ENCODE measurements at places on chromosomes 6 and 20. TPM values are rescaled to one million over a fixed set of nuclear protein-coding genes. Genes with fewer than 3 reads are reported as not detected.

The HLA-DOB gene
- 18.8 TPM for total RNA-seq

The CAGE1 gene
- 0.09 TPM for total RNA-seq

The SYTL3 gene
- 22.6 TPM for total RNA-seq

The COL9A3 gene
- 4.1 TPM for total RNA-seq

The POM121L2 gene
- total RNA-seq: not detected

The SALL4 gene
- total RNA-seq: 0.09 TPM

The ARMC2 gene
- 1.9 TPM for total RNA-seq

- no peak for DNase-seq
- no peaks in the 10 kb centered on the region for H3K4me1 ChIP-seq
- no peaks in the 10 kb centered on the region for H3K27me3 ChIP-seq
- no peaks in the 10 kb centered on the region for H3K36me3 ChIP-seq
These were observed 604.1 kb upstream of the GJE1 start for GRCh38 chr6:141528596-141528995.

GRCh38 chr20:49671433-49671832, 42.2 kb downstream of the B4GALT5 start:
- H3K4me1 ChIP-seq: peaks cover 2% of the 10 kb centered on the region
- H3K27ac ChIP-seq: no peak overlapping the region
- H3K27me3 ChIP-seq: no peaks in the 10 kb centered on the region
- no peak for DNase-seq
- H3K36me3 ChIP-seq: no peaks in the 10 kb centered on the region

DNA sequence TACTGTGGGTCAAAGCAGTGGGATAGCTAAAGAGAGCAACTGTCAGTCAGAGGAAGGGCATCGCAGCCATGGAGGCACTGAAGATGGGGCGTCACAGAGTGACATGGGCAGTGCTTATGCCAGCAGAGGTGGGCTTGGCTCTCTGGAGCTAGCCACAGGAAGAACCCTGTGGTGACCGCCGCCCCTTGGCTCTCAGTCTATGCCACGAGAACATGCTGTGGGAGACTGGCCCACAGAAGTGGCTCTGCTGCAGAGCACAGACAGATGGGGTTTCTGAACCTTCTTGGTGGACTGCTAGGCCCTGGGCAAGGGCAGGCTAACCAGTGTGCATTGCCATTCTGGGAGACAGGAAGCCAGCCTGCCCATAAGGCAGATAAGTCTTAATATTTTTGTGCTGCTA, 290.0 kb upstream of the SUPT3H start:
- no peaks in the 10 kb centered on the region for H3K36me3 ChIP-seq
- no peak overlapping the region for H3K27ac ChIP-seq
- DNase-seq: no peak
- peaks cover 15% of the 10 kb centered on the region for H3K4me1 ChIP-seq
- H3K27me3 ChIP-seq: peaks cover 20% of the 10 kb centered on the region

DNA sequence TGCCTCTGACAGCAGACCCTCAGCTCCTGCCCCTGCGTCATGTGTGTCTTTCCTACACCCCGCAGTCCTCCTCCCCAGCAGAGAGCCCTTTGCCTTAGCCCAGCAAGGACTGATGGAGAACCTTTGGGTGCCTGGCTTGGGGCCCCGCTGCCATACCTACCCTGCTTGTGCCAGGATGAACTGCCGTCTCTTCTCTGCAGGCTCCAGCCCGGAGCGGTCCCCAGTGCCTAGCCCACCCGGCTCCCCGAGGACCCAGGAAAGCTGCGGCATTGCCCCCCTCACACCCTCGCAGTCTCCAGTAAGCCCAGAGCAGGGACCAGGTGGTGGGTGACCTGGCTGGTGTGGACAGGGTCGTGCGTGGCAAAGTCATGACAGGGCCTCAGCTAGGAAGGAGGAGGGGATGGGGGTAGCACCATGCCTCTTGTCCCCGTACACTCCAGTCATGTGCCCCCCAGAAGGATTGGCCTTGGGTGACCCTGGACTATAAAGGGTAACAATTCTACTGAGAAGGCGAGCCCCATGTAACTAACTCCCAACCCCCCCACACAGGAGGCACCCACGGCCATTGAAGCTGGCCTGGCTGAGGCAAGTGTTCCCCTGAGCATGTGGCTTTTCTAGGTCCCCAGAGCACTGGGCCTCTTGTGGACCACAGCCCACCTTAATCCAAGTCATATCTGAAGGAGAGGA, 8.3 kb downstream of the HSPA12B start:
- no peaks in the 10 kb centered on the region for H3K4me1 ChIP-seq
- no peak overlapping the region for H3K27ac ChIP-seq
- no peak overlapping the region for H3K4me3 ChIP-seq
- no peak for DNase-seq
- no peaks in the 10 kb centered on the region for H3K27me3 ChIP-seq
- no peaks in the 10 kb centered on the region for H3K36me3 ChIP-seq

DNA sequence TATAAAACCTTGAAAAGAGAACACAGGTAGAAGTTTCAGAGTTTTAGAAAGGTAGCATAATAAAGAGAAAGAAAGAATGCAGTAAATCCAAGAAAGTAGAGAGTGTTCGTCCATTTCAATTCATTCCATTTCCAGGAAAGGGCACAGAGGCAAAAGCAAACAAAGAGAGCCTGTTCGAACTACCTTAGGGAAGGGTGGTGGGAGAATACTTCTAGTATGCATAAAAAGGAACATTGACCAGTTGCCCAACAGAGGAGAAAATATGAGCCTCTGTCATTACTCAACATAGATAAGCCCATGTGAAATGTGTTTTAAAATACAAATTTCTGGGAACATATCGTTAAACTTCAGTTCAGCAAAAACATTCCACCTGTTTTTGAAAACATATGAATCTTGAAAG, 60.6 kb downstream of the CYP39A1 start:
- no peak for DNase-seq
- no peak overlapping the region for H3K27ac ChIP-seq
- H3K27me3 ChIP-seq: no peaks in the 10 kb centered on the region

DNA sequence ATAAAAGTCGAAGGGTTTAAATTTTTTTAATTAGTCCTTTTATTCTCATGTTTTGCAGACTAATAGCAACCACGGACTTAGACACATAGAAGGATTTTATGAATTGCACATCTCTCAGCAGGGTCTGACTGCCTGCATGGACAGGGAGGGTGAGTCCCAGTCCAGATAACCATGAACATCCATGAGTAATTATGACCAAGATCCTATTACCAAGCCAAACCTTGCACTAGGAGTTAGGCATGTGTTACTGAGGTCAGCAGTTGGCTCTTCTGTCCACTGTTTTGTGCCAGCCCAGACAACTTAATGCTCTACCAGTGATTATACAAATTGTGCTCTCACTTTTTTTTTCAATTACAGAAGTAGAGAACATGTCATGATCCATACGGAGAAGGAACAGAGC, 211.2 kb downstream of the MAFB start:
- H3K27me3 ChIP-seq: no peaks in the 10 kb centered on the region
- no peak for DNase-seq
- no peaks in the 10 kb centered on the region for H3K4me1 ChIP-seq
- no peak overlapping the region for H3K27ac ChIP-seq
- H3K4me3 ChIP-seq: no peak overlapping the region

- no peaks in the 10 kb centered on the region for H3K27me3 ChIP-seq
- H3K4me1 ChIP-seq: peaks cover 13% of the 10 kb centered on the region
- DNase-seq: no peak
- no peaks in the 10 kb centered on the region for H3K36me3 ChIP-seq
- peak overlapping the region; percentile 83 for H3K4me3 ChIP-seq
These were observed 1.9 kb downstream of the BAG2 start for GRCh38 chr6:57173886-57174510.

DNA sequence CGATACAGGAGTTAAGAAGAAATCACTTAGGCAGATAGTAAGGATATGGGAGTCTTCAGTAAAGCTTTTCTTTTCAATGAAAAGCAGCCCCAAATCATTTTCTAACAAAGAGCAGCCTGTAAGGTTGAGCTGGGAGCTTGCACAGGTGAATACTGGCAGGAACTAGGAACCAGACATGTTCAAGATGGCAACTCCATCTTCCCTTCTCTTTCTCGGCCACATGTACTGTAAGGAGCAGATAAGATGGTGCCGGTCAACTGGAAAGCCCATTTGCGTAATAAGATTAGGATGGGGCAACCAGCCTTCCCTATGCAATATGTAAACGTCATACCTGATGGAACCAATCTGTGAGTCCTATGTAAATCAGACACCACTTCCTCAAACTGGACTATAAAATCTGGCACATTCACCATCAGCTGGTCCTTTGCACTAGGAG, 46.2 kb upstream of the RNGTT start:
- H3K4me3 ChIP-seq: no peak overlapping the region
- H3K4me1 ChIP-seq: no peaks in the 10 kb centered on the region
- no peak overlapping the region for H3K27ac ChIP-seq
- no peak for DNase-seq
- no peaks in the 10 kb centered on the region for H3K27me3 ChIP-seq

DNA sequence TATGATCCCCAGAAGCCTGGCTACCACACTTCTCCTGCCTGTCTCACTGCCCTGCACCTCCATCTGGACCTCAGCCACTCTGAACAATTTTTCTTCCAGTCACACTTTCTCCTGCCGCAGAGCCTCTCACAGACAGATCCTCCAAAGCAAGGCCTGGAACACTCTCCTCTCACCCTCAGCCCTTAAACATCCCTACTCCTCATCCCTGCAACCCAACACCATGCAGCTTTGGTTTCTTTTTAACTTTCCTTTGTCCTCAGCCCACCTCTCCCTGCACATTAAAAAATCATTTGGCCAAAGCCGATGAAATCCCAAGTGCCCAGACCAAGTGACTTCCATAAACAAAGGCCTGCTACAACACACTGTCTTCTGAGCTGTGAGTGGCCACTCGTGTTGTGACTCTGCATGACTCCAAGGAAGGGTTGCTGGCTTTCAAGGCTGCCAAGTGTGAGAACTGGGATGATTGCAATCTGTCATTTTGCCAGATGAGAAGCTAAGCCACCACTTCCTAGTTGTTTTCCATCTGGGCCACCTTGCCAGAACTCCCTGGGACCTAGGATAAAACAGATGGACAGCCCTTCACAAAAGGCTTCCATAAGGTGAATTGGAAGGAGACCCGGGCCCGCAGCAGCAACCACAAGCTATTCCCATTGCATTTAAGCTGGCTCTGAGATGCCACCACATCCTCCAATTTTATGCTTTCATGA, 144.4 kb upstream of the SSTR4 start:
- no peak overlapping the region for H3K27ac ChIP-seq
- no peaks in the 10 kb centered on the region for H3K36me3 ChIP-seq
- no peak for DNase-seq
- H3K4me3 ChIP-seq: no peak overlapping the region
- H3K27me3 ChIP-seq: no peaks in the 10 kb centered on the region
- no peaks in the 10 kb centered on the region for H3K4me1 ChIP-seq

DNA sequence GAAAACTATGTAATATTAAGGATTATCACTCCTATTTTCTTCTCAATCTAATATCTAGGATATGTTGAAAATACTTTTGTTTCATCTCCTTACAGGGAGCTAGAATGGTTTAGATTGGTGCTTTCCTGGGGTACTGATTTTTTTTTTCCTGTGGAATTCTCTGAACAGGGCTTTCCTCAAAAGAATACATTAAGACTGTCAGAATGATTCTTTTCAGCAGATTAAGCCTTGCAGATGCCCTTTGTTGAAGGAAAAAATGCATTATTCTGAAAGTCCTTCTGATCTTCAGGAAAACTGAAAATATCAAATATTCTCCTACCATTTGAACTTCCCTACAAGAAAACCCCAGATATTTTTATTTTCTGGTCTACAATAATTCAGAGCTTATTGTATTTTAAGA, 178.9 kb downstream of the SOX4 start:
- H3K4me3 ChIP-seq: no peak overlapping the region
- H3K27ac ChIP-seq: no peak overlapping the region
- no peak for DNase-seq
- H3K4me1 ChIP-seq: peaks cover 14% of the 10 kb centered on the region
- no peaks in the 10 kb centered on the region for H3K27me3 ChIP-seq
- no peaks in the 10 kb centered on the region for H3K36me3 ChIP-seq

GRCh38 chr6:164286011-164286410, 871.5 kb downstream of the QKI start:
- no peaks in the 10 kb centered on the region for H3K4me1 ChIP-seq
- no peaks in the 10 kb centered on the region for H3K27me3 ChIP-seq
- H3K27ac ChIP-seq: no peak overlapping the region
- H3K4me3 ChIP-seq: no peak overlapping the region
- no peak for DNase-seq

DNA sequence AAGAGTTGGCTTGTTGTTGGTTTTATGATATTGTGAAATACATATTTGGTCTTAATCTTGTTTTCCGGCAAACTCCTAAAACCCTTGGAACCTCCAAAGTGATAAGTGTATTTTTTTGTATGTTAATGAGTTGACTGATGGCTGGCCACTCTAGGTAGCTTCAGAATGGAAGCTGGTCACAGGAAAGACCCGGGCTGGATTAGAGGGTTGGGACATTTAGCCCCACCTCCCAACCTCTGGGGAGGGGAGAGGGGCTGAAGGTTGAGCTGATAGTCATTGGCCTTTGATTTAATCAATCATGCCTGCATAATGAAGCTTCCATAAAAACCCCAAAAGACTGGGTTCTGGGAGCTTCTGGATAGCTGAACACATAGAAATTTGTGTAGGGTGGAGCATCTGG, 42.7 kb downstream of the SASH1 start:
- H3K4me3 ChIP-seq: no peak overlapping the region
- DNase-seq: no peak
- H3K27ac ChIP-seq: no peak overlapping the region
- no peaks in the 10 kb centered on the region for H3K27me3 ChIP-seq
- H3K4me1 ChIP-seq: no peaks in the 10 kb centered on the region

DNA sequence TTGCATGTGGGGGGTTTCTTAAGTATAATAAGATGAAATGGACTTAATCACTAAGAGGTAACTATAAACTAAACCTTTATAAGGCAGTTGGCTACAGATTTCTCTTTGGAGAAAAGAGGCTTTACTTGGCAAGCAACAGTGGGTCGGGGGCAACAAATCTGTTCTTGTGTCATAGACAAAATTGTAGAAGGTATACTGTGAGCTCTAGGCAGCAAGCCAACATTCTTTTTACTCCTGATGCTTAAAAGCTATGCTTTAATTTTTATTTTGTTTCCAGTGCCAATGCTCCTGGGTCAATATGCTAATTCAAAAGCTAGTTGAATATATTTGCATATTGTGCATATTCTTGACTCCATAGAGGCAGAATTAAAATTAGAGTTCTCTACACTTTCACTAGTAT, 495.4 kb downstream of the BTBD3 start:
- H3K4me3 ChIP-seq: no peak overlapping the region
- no peaks in the 10 kb centered on the region for H3K36me3 ChIP-seq
- DNase-seq: no peak
- no peaks in the 10 kb centered on the region for H3K4me1 ChIP-seq

- no peak overlapping the region for H3K27ac ChIP-seq
- H3K27me3 ChIP-seq: no peaks in the 10 kb centered on the region
These were observed 20.2 kb upstream of the GJE1 start for GRCh38 chr6:142112451-142113061.

DNA sequence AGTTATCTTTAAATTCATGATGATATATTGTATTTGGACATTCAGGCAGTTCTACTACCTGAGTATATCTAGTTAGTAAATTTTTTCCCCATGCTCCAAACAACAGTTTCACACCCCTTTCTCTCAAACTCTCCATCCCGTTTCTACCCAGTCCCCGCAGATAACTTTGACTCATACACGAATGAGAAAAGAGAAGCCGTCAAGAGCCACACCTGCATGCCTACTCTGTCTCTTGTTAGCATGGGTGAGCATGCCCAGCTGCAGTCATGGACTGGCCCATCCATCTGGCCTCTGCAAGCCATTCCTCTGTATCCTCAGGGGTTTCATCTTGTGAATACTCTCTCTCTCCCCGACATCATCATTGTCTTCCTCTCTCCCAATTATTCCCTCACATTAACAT, 41.5 kb downstream of the MYB start:
- no peak overlapping the region for H3K4me3 ChIP-seq
- H3K36me3 ChIP-seq: peaks cover 27% of the 10 kb centered on the region
- H3K27ac ChIP-seq: no peak overlapping the region
- DNase-seq: no peak
- H3K27me3 ChIP-seq: no peaks in the 10 kb centered on the region

GRCh38 chr20:39009348-39009747, 47.2 kb downstream of the DHX35 start:
- H3K4me1 ChIP-seq: no peaks in the 10 kb centered on the region
- no peak for DNase-seq
- no peak overlapping the region for H3K4me3 ChIP-seq
